SK-N-DZ (cell line): ENCODE measurements at places on chromosomes 4 and X.

DNA sequence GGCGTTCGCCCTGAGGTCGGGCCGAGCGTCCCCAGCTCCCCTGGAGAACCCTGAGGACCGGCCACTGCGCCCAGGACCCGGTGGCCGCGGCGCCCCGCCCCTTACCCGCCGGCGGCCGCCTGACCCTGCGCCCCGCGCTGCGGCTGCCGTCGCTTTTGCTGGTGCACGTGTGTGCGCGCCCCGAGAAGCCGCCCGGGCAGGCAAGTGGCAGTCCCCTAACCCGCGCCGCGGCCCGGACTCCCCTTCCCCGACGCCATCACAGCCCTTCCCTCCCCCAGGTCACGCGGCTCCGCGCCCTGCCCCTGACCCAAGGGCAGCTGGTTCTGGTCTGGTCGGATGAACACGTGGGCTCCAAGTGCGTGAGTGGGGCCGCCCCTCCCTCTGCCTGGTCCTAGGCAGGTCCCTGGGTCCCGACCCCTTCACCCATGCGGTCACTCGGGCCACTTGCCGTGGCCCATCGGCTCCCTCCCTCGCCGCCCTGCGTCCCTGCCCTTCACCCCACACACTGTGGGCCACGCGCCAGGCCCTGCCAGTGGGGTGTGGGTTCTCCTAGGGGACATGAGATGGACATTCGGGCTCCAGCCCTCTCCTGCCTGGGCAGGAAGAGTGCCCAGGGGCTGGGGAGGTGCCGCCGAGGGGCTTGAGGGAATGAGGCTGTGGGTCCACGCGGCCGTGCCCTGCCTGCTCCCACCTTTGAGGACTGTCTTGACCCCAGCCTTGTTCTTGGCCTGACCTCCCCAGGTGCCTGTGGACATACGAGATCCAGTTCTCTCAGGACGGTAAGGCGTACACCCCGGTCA is 8.0 kb upstream of the FGFRL1 start:
- no peak for DNase-seq

DNA sequence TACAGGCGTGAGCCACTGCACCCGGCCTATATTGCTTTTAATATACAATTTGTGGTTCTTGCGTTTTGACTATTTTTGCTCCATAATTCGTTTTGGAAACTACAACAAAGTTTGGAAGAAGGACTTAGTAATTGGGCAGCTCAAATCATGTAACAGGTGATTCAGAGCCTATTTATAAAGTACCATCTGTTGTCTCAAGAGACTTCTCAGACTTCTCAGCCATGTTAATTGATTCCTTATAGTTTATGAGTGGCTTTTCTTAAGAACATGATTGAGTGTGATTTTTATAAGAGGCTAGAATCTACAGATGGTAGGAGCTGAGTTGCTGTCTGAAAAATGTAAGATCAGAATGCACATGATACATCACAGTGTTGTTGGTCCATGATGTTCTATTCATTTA is 240.2 kb downstream of the ADGRL3 start:
- DNase-seq, result no peak

DNA sequence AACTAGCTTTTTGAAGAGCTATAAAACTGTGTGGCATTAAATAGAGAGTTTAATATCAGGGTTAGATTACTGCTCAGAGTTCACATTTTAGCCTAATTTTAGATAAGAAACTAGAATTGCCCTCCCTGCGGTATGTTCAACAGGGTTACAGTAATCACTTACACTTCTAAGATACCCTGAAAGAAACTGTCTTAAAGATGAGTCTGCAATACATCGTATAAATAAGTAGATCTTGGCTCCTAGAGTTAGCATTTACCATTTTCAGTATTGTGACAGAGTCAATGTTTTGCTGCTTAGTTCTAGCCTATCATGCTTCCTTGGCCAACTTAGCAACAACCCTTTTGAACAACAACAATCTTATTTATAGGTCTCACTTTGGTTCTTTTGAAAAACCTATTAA is 217.8 kb upstream of the NDST4 start:
- no peak for DNase-seq

- no peak for DNase-seq
Measured at GRCh38 chr4:10395971-10396580, 61.1 kb downstream of the ZNF518B start.

DNA sequence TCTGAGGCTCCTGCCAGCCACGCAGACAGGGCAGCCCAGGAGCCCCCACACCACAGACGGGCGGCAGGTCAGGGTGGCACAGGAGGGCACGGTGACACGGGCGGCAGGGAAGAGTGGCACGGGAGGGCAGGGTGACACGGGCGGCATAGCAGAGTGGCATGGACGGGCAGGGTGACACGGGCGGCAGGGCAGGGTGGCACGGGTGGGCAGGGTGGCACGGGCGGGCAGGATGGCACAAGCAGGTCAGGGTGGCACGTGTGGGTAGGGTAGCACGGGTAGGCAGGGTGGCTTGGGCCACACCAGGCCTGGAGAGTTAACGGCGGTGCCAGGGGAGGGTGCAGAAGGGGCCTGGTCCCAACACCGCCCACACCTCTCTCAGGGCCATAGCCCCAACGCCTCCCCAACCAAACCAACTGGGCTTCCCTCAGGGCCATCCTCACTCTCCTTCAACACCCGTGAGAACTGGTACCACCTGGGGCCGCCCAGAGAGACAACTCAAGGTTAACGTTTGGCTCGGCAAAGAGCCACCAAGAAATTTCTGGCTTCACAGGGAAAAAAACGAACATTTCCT is 3.4 kb downstream of the CTBP1 start:
- DNase-seq, result no peak

DNA sequence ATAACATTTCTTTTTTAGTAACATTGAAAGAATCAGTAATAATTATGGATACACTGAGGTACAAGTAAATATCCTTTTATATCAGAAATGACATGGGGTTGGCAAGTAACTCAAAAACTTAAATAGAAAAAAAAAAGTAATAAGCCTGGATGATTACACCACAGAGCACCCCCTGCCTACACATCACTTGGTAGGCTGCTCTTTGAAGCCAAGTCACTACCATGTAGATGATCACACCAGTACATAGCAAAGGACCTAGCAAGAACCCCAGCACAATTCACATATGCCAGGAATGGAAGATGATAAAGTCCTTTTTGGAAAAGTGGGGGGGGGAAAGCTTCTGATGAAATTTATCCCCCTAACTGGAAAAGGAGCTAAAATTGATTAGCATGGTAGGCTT is 56.9 kb downstream of the METTL14 start:
- no peak for DNase-seq

DNA sequence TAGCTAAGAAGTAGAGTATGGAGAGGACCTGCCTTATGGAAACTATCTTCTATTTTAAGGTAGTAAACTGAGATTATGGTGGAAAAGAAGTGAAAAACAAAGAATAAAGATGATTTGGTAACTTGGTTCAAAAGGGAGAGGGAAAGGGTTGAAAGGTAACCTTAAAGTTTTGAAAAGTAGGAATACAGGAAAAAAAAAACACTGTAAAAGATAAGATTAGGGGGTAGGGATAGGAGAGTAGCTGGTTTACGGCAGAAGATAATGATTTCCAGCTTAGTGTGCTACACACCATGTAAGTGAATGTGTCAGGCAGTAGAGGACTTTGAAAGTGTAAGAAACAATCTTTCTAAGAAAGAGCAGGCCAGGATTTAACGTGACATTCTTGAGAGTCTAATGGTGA is 35.3 kb downstream of the FAM13A start:
- DNase-seq, result no peak

DNA sequence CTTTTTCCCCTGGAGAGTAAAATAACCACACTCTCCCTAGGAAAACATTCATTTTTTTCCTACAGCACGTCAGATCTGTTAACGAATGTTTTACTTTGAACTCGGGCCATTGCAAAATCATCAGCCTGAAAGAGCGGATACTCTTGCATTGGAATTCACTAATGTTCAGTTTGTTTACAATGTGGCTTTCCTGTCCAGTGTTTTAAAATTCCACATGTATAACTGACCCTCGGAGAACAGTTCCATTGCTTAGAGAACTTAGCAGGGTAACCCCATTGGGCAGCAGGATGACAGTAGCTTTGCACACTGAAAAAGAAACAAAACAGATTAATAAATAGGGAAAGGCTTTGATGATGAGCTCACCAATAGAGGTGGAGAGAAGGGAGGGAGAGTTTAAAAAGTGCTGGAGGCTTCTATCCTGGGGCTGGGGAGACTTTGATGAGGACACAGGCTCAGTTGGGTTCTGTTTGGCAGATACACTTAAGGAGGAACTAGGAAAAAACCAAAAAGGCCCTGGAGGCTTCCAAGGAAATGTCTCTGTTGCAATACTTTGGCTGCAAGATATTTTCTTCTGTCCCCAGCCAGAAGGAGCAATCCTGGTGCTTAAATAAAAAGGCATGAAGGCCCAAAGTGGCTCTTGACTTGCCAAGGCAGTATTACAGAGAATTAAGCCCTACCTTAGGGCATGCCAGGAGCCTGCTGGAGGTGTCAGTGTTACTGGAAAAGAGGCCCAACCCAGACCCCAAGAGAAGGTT is 143.1 kb downstream of the ARSF start:
- DNase-seq, result no peak

DNA sequence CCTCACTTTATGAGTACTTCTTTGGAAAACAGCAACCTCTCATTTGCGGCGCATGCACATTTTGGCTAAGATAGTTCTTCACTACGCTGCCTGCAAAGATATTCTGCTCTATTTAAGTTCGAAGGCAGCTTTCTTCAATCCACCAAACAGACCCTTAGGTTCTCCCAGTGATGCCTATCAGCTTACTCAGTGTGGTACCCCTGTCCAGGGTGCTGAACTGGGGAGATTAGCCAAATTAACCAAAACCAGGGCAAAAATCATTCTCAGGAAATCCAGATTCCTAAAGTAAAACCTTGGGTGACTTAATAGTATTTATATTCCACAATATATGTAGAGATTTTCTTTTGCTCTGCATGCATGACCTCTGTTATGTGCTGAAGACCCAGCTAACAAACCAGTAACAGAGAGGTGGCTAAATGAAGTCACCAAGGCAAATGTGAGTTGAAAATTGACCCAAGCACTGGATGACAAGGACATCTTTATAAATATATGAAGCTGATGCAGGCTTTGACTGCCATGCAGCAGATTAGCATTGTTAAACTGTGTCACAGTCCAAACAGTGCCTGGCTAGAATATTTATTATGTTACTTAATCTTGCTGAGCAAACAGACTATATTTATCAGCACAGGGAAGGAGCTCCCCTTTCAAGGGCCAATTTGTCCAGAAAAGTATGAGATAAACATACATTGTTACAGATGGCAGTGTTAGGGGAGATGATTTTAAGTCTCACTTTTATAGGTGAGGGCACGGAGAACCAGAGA is 418.2 kb downstream of the STIM2 start:
- no peak for DNase-seq

- no peak for DNase-seq
Measured at GRCh38 chr4:185246453-185246852, 37.1 kb downstream of the SNX25 start.

DNA sequence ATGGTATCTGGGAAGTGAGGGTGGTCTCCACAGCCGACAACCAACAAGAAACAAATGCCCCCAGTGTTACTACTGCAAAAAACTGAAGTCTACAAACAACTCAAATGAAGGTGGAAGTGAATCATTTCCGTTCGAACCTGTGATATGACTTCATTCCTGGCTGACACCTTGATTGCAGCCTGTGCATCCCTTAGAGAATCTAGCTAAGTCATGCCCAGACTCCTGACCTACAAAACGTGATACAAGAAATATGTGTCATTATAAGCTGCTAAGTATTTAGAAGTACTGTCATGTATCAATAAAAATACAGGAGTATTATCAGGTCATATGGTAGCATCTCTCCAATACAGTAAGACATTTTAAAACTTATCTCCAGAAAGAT is 959.7 kb upstream of the LCORL start:
- DNase-seq, result no peak

DNA sequence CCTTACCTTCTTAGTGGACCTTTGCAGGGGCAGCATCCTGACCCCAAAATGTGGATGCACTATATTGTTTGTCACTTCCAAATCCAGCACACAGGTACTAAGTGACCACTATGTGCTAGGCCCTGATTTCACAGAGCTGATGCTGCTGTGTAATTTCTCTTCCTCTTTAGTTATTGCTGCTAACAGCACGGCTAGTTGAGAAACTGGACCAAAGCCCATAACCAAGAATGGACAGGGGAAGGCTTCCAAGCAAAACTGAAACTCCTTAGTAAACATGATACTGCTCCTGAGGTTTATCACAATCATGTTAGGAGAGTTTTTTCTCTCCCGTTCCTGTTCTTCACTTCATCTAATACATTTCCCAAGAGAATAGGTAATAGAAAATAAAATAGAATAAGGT is 172.9 kb upstream of the TTC29 start:
- DNase-seq, result no peak

DNA sequence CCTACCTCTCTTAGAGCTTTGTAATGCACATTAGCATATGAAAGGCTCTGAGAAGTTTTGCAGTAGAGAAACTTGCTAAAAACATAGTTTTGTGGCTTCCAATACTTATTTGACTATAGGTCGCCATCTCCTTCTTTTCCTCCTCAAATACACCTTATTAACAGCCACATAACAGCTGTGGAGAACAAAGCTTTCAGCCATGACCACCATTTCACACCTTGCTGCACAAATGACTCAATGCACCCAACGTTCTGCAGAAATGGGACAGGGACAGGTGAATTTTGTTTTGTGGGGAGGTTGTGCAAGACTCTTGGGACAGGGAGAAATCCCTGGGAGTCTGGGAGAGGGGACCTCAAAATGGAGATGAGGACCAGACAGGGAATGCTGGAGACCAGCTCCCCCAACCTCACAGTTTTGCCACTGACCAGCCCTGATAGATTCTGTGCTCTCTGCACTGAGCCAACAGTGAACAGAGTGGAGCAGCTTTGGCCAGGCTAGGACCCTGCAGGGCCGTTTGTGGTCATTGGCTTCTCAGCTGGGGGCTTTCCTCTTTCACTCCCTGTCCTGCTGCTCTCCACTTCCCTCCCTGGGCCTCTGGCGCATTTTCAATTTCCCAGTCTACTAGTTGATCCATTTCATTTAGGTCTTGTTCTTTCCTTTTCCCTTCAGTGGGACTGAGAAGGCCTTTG is 16.6 kb downstream of the FRMPD3 start:
- no peak for DNase-seq

- no peak for DNase-seq
Measured at GRCh38 chrX:119755981-119756533, 2.3 kb upstream of the SOWAHD start.

DNA sequence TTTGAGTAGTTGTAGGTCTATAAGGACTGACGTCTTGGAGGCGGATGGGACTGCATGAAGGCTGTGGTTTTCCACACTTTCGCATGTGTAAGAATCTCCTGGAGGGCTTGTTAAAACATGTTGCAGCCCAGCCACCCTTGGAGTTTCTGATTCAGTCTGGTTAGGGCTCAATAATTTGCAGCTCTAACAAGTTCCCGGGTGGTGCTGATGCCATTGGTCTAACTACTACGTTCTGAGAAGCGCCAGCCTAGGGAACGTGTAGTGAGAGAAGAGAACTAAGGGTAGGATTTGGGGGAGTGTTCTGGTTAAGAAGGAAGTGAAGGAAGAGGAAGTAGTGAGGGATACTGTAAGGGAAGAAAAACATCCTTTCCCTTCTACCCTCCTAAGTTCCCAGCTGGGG is 138.9 kb downstream of the LARP7 start:
- DNase-seq, result no peak
